ENCODE measurements at places on chromosomes 11 and 22.

- DNase-seq: no peak
These were observed 92.9 kb downstream of the DHCR7 start for GRCh38 chr11:71355281-71355680.

DNA sequence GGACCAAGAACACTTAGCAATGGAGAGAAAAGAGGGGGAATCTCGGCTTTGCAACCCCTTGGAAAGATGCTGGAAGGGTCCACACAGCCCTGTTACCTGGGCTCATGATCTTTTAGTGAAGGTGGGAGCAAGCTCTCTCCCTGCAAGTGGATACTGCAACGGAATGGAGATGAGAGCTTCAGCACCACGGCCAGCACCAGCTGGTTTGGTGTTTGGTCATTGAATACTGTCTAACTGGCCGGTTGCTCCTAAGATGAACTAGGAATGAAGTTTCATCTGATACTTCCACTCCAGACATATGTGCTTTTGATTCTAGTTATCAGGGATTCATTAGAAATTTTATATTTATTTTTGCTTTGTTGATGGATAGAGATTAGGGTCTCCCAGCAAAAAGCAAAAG, 16.3 kb downstream of the HTR3A start:
- no peak for DNase-seq

- no peak for DNase-seq
These were observed 3.4 kb upstream of the RCOR2 start for GRCh38 chr11:63920126-63920938.

DNA sequence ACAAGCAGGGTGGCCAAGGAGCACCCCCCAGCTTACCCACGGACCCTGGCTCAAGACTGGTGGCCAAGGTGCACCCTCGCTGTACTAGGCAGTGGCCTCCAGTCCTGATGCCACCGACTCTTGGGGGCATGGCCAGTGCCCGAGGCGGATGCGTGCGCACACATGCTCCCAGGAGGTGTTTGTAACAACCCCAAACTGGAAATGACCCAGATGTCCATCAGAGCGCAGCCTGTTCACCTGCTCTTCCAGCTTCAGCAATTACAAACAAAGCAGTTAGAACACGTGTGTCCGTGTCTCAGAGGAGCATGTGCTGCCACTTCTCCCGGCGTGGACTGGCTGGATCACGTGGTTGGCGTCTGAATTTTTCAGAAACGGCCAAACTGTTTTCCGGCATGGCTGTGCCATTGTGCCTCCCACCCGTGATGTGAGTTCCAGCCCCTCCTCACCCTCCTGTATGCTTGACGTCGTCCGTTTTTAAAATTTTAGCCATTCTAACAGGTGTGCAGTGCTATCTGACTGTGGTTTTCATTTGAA, 7.1 kb upstream of the MUC6 start:
- no peak for DNase-seq

GRCh38 chr11:82703226-82703625, 30.4 kb downstream of the FAM181B start:
- DNase-seq: no peak

- DNase-seq: no peak
These were observed 80.3 kb upstream of the SLC22A12 start for GRCh38 chr11:64510759-64511158.

GRCh38 chr11:127061947-127062346, 61.4 kb upstream of the KIRREL3 start:
- DNase-seq: no peak
